ENCODE measurements at places on chromosomes 16 and 17.

GRCh38 chr16:72902206-72902605, 145.7 kb downstream of the ZFHX3 start:
- H3K27ac ChIP-seq, result no peak overlapping the region
- DNase-seq, result no peak
- H3K27me3 ChIP-seq, result peaks cover 1% of the 10 kb centered on the region

GRCh38 chr16:84751947-84752346, 52.1 kb downstream of the USP10 start:
- no peak for DNase-seq
- peaks cover 6% of the 10 kb centered on the region for H3K36me3 ChIP-seq
- H3K27me3 ChIP-seq, result no peaks in the 10 kb centered on the region
- no peak overlapping the region for H3K27ac ChIP-seq

DNA sequence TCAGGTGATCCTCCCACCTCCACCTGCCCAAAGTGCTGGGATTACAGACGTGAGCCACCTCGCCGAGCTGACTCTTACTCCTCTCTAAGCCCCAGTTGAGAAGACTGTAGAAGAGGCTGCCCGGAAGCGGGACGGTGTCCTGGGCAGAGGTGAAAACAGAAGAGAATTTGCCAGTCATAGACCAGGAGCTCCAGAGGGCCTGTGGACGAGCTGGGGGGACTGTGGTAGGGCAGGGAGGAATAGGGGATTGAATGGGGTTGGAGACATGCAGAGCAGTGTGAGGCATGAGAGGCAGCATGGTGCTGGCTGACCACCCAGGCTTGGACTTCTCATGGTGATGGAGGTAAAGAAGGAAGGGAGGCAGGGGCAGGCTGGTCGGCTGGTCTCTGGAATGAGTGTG, 17.1 kb upstream of the PHB1 start:
- H3K27me3 ChIP-seq, result peaks cover 15% of the 10 kb centered on the region
- no peaks in the 10 kb centered on the region for H3K4me1 ChIP-seq
- no peak overlapping the region for H3K4me3 ChIP-seq
- no peak overlapping the region for H3K27ac ChIP-seq
- DNase-seq, result no peak
- H3K36me3 ChIP-seq, result no peaks in the 10 kb centered on the region

DNA sequence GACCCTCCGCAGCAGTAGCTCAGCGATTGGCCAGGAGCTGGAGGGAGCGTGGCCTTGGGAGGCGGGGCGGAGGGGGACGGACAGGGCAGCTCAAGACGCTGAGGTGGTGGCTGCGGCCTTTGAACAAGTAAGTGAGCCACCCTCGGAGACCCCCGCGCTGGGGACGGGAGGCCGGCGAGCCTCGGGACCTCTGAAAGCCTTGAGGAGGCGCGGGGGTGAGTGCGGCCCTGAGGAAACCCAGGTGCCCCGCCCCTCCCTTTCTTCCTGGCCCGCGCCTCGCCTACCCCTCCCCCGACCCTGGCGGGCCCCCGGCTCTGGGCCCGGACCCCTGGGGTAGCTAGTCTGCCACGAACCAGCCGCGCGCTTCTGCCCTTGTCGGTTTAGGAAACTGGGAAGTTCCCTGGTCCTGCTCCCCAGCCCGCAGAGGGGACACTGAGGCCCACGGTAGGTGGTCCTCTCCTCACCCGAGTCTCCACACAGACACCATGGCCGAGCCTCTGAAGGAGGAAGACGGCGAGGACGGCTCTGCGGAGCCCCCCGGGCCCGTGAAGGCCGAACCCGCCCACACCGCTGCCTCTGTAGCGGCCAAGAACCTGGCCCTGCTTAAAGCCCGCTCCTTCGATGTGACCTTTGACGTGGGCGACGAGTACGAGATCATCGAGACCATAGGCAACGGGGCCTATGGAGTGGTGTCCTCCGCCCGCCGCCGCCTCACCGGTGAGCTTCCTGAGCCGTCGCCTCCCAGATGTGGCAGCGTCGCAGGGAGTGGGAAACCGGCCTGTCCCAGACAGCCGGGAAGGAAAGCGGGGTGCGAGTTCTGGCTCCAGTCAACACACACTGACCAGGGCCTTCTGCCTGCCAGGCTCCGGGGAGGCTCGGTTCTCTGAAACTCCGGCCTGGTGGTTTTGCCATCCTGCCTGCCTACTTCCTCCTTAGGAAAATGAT, at the start of gene MAPK7:
TSS of gene MAPK7 (plus strand) at position 83 of the 945 bp plus-strand sequence. CDS start at position 486, 403 bp downstream.
- DNase-seq, result no peak
- H3K4me3 ChIP-seq, result peak within 1 kb of the TSS; percentile 97
- H3K4me1 ChIP-seq, result peaks cover 27% of the 10 kb centered on the region
- H3K36me3 ChIP-seq, result peaks cover 33% of the 10 kb centered on the region

DNA sequence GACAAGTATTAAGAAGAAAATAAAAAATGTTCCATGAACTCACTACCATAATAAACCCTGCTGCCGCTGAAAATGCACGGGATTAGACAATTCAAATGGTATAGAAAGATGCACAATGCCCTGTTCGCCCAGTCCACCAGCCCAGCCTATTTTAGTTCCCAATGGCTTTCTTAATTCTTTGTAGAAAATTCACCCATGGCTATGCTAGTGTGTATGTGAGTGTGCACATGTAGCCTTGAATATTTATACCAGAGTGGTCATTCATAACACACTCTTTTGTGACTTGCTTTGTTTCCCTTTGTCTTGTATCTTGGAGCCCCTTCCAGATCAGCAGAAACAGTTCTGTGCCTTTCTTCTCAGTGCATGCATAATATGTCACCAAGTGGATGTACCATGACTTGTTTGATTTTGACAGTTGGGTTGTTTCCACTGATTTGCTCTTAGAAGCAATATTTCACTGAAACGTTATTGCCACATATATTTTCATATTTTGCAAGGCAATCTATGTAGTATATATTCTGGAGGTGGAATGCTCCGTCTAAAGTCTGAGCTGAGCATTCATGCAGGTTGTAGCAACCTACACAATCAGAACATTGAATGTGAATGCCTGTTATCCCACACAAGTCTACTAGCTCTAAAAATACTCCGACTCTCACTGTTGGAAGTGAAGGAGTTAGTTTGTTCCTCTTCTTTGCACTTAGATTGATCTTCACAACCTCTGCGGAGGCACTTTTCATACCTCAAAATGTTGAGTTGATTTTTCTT, 383.0 kb upstream of the EEF2KMT start:
- H3K36me3 ChIP-seq, result no peaks in the 10 kb centered on the region
- no peak for DNase-seq
- H3K4me1 ChIP-seq, result no peaks in the 10 kb centered on the region
- no peak overlapping the region for H3K4me3 ChIP-seq
- H3K27me3 ChIP-seq, result no peaks in the 10 kb centered on the region

- H3K4me1 ChIP-seq, result peaks cover 23% of the 10 kb centered on the region
- no peaks in the 10 kb centered on the region for H3K36me3 ChIP-seq
- peak overlapping the region; percentile 27 for H3K4me3 ChIP-seq
- H3K27ac ChIP-seq, result no peak overlapping the region
Measured at GRCh38 chr17:49497148-49498028, 2.3 kb downstream of the NGFR start.

GRCh38 chr16:84950906-84951305, 60.4 kb downstream of the ZDHHC7 start:
- DNase-seq, result peak; percentile 37
- no peak overlapping the region for H3K4me3 ChIP-seq
- H3K27me3 ChIP-seq, result no peaks in the 10 kb centered on the region
- no peaks in the 10 kb centered on the region for H3K36me3 ChIP-seq

- H3K27ac ChIP-seq, result no peak overlapping the region
- H3K4me3 ChIP-seq, result no peak overlapping the region
- H3K27me3 ChIP-seq, result no peaks in the 10 kb centered on the region
- peak; percentile 45 for DNase-seq
- H3K4me1 ChIP-seq, result peaks cover 27% of the 10 kb centered on the region
- peaks cover 2% of the 10 kb centered on the region for H3K36me3 ChIP-seq
Measured at GRCh38 chr16:88769617-88770460, 15.2 kb downstream of the PIEZO1 start.

DNA sequence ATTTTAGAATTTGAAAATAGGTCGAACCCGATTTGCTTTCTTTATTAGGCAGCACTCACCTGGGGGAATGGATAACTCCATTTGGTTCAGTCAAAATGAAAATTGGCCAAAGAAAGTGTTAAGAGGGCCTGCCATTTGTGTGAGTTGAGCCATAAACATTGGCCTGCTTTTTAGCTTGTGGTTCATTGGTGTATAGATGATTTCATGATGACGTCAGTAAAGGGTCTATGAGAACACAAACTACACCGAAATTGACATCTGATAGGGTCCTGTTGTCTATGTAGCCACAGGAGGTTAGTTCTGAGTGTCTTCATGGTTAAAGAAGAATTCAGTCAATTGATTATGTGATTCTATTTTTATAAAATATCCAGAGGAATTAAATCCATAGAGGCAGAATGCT, 1001.5 kb upstream of the EEF2KMT start:
- no peaks in the 10 kb centered on the region for H3K4me1 ChIP-seq
- no peaks in the 10 kb centered on the region for H3K36me3 ChIP-seq
- no peak for DNase-seq
- H3K4me3 ChIP-seq, result no peak overlapping the region

DNA sequence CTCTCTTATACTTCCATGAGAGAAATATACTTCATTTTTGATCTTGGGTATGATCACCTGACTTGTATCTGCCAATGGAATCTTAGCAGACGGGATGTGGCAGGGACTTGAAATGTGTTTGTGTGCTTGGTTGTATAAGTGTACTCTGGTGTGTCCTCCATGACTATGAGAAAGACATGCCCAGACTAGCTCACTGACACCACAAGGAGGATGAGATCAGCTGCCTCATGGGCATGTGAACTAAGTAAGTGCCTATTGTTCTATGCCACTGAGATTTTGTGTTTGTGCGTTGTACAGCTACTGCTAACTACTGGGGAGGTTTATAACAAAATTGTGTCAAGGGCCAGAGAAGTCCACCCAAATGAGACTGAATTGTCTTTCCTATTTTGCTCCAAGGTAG, 402.2 kb upstream of the SALL1 start:
- no peak for DNase-seq
- no peaks in the 10 kb centered on the region for H3K36me3 ChIP-seq
- H3K27me3 ChIP-seq, result no peaks in the 10 kb centered on the region
- no peaks in the 10 kb centered on the region for H3K4me1 ChIP-seq

GRCh38 chr17:33142705-33143299, 150.3 kb downstream of the ASIC2 start:
- peak; percentile 20 for DNase-seq
- H3K36me3 ChIP-seq, result no peaks in the 10 kb centered on the region
- H3K27me3 ChIP-seq, result no peaks in the 10 kb centered on the region
- H3K27ac ChIP-seq, result no peak overlapping the region

DNA sequence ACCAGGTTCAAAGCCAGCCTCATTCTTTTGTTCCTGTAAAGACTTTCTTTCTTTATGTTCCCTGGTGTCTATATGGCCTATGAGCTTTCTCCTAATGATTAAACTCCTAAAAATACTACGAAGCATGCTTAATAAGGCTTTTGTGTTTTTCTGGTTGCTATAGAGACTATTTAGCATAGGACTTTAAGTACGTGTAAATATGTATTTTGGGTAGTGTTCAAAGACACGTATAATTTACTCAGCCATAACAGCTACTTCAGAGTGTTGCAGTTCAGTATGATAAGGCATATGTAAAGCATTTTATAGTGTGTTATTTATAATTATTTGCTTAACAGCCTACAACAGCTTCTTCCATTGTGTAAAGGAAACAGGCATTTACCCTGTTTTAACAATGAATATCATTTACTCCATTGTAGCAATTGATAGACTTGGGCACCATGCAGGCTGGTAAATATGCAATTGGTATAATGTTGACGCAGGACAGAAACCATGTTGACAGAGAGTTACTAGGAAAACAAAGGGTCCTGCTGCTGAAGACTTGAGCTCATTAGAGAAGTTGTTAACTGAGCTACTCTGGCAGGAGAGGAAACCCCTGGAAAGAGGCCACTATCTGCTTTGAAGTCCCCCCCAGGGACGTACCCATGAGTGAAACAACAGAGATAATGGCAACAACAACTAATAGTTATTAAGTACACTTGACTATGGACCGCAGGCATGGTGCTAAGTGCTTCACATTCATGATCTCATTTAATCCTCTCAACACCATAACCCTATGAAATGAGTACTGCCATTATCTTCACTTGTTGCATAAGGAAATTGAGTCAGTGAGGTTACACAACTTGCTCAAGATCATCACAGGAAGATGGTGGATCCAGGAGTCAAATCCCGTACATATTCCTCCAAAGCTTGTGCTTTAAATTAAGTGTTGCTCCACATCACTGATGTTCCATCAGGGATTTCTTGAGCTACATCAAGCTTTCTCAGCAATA, 342.2 kb upstream of the DYNLRB2 start:
- no peak overlapping the region for H3K27ac ChIP-seq
- no peak overlapping the region for H3K4me3 ChIP-seq
- H3K27me3 ChIP-seq, result peaks cover 2% of the 10 kb centered on the region
- DNase-seq, result no peak
- H3K36me3 ChIP-seq, result no peaks in the 10 kb centered on the region

DNA sequence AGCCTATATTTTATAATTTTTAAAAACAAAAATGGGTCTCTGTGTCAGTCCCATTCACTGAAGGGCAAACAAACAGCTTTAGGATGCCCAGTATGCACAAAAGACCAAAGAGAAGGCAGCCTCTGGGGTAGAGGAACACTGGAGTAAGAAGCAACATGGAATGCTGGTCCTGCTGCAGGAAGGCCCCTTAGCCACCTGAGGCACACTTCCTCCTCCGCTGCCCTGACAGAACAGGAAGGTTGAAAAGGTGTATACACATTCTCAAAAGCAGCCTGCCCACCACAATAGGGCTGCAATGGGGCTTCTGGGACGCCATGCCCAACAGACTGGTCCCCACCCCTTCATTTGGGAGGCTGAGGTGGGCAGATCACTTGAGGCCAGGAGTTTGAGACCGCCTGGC, 19.5 kb downstream of the TOM1L2 start:
- H3K27me3 ChIP-seq, result no peaks in the 10 kb centered on the region
- peaks cover 30% of the 10 kb centered on the region for H3K4me1 ChIP-seq
- no peak overlapping the region for H3K27ac ChIP-seq
- DNase-seq, result no peak
- peaks cover 22% of the 10 kb centered on the region for H3K36me3 ChIP-seq

DNA sequence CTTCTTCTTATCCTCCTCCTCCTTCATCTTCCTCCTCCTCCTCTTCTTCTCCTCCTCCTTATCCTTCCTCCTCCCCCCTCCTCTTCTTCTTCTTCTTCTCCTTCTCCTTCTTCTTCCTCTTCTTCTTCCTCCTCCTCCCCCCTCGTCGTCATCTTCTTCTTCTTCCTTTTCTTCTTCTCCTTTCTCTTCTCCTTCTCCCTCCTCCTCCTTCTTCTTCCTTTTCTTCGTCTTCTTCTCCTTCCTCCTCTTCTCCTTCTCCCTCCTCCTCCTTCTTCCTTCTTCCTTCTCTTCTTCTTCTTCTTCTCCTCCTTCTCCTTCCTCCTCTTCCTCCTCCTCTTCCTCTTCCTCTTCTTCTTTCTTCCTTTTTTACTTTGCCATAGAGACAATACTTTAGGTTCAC, 5.1 kb upstream of the KRT23 start:
- H3K4me3 ChIP-seq, result no peak overlapping the region
- H3K27me3 ChIP-seq, result peaks cover 25% of the 10 kb centered on the region
- H3K27ac ChIP-seq, result no peak overlapping the region
- no peaks in the 10 kb centered on the region for H3K4me1 ChIP-seq
- H3K36me3 ChIP-seq, result no peaks in the 10 kb centered on the region

GRCh38 chr17:75088465-75089417, 987 bp downstream of the SLC16A5 start:
- H3K27ac ChIP-seq, result peak overlapping the region; percentile 86
- H3K4me3 ChIP-seq, result peak overlapping the region; percentile 78
- H3K27me3 ChIP-seq, result no peaks in the 10 kb centered on the region
- DNase-seq, result no peak
- H3K36me3 ChIP-seq, result no peaks in the 10 kb centered on the region
